ENCODE measurements at places on chromosomes 16 and 17. TPM values are rescaled to one million over a fixed set of nuclear protein-coding genes. Genes with fewer than 3 reads are reported as not detected.

Gene EFNB3
- total RNA-seq = not detected

Gene AIPL1
- total RNA-seq = not detected

Gene STAC2
- 0.13 TPM for total RNA-seq

Gene TP53TG3C
- not detected for total RNA-seq

Gene NHLRC4
- total RNA-seq = 2.9 TPM

Gene HBA1
- total RNA-seq = not detected

Gene TMEM238L
- not detected for total RNA-seq

Gene TBCD
- total RNA-seq = 37.0 TPM

Gene G6PC1
- not detected for total RNA-seq

Gene RNF43
- not detected for total RNA-seq
